ENCODE measurements at places on chromosomes 12 and 14. TPM values are rescaled to one million over a fixed set of nuclear protein-coding genes. Genes with fewer than 3 reads are reported as not detected.

The SLC38A4 gene
- total RNA-seq = 2.8 TPM

The NTN4 gene
- 73.8 TPM for total RNA-seq

The FRMD6 gene
- total RNA-seq = 172 TPM

The MAP3K9 gene
- total RNA-seq = 12.6 TPM

The FSCB gene
- not detected for total RNA-seq

The AMHR2 gene
- not detected for total RNA-seq

The THAP2 gene
- total RNA-seq = 9.6 TPM

The CDH24 gene
- 2.4 TPM for total RNA-seq

The ATP2A2 gene
- total RNA-seq = 234 TPM

The EML5 gene
- total RNA-seq = 0.78 TPM

The GPR135 gene
- total RNA-seq = 1.6 TPM

The DNAI7 gene
- total RNA-seq = under 0.01 TPM

The CD163 gene
- total RNA-seq = not detected

The MMP19 gene
- total RNA-seq = 0.28 TPM

The CCDC177 gene
- not detected for total RNA-seq

The SLC6A13 gene
- total RNA-seq = under 0.01 TPM

The GPRC5D gene
- not detected for total RNA-seq

The TMPRSS12 gene
- not detected for total RNA-seq

The PLEKHH1 gene
- total RNA-seq = 2.7 TPM

The RNU4-1 gene
- total RNA-seq = not detected

The KRT6C gene
- total RNA-seq = 171 TPM

The SYNDIG1L gene
- total RNA-seq = 0.14 TPM

The BRI3BP gene
- total RNA-seq = 15.4 TPM

The TDRD9 gene
- under 0.01 TPM for total RNA-seq

The PRPH gene
- 0.34 TPM for total RNA-seq

The MYF6 gene
- total RNA-seq = not detected

The CCDC38 gene
- total RNA-seq = not detected

The MYO1H gene
- total RNA-seq = under 0.01 TPM

The POTEG gene
- not detected for total RNA-seq

The ITFG2 gene
- total RNA-seq = 10.6 TPM

The SRGAP1 gene
- total RNA-seq = 9.6 TPM

Data from nasal cavity respiratory epithelium epithelial cell of viscerocranial mucosa (primary cell).